Thymus (tissue), 14 donors: ENCODE measurements at places on chromosomes 6 and 20.

DNA sequence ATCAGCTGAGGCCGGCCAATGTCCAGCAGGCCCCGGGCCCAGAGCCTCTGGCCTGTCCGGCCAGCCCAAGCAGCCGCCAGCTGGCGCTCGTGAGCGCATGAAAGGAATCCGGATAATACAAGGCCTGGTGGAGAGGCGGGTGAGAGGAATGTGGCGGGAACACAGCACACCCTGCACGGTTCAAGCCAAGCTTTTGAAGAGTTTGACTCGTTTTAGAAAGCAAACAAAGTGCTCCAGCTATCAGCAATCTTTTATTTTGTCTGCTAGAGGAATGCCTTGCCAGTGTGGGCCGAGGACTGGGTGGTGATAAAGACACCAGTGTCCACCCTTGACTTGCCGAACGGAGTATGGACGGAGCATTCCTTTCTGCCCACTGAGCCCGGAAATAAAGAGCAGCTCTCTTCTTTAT is 9.3 kb upstream of the NEDD9 start:
- no peak overlapping the region for H3K4me3 ChIP-seq
- H3K27me3 ChIP-seq, result no peaks in the 10 kb centered on the region
- H3K36me3 ChIP-seq, result peaks cover 3% of the 10 kb centered on the region
- H3K27ac ChIP-seq, result no peak overlapping the region
- no peaks in the 10 kb centered on the region for H3K4me1 ChIP-seq

DNA sequence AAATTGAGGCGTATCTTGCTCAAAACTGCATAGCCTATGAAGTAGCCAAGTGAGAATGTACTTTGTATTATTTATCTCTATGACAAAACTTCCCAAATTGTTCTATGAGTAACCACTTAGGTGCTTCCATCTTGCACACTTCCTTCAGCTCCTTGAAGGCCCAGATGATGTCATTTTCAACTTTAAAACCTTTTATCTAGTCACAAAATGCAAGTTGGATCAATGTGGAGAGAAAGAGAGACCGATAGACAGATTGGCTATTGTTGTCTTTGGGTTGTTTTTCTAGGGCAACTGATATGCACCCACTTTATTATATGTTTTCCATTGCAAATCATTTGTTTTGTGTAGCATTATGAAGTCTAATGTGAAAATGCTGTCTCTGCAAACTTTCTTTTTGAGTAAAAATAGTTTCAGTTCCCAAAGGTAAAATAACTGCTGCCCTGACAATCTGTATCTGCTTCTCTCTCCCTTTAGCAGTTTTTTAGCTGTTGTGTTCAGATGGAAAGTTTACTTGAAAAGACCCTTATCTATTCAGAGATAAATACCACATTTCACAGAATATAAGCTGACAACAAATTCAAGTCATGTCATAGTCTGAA is 73.7 kb upstream of the CITED2 start:
- no peak overlapping the region for H3K4me3 ChIP-seq
- no peaks in the 10 kb centered on the region for H3K36me3 ChIP-seq
- H3K27me3 ChIP-seq, result no peaks in the 10 kb centered on the region
- no peaks in the 10 kb centered on the region for H3K4me1 ChIP-seq
- DNase-seq, result no peak

DNA sequence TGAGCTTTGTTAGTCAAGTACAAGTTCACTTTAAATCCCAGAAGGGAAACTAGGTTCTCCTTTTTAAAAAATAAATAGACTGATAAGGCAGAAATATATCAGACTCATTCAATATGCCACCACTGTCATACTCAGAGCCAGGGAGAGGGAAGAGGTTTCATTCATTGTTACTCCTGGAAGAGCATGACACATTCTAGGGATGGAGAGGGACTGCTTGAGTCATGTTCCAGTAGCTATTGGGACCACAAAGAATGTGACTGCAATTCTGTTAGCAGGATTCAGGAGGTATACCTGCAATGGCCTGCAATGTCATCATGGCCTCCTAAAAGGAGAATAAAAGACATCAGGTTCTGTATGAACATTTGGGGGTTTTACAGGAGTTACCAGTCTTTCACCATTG is 167.6 kb downstream of the TFAP2B start:
- H3K27me3 ChIP-seq, result no peaks in the 10 kb centered on the region
- no peak overlapping the region for H3K4me3 ChIP-seq

DNA sequence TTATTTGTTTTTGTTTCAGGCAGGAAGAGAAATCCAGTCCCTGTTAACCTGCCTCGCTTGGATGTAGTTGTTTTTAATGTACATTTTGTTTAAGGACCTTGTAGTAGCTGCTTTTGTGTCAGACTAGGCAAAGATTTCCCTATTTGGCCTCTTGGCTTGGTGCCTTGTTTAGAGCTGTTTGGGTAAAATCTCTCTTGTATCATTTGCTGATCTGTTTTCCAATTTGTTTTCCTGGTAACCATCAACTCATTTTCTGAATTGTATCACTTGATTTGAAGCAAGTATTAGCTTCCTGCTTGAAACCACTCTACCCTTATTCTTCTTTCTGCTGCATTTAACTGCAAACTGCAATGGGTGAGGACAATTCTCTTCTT is 160.7 kb downstream of the ZFAND3 start:
- no peaks in the 10 kb centered on the region for H3K36me3 ChIP-seq
- H3K4me3 ChIP-seq, result no peak overlapping the region
- H3K27ac ChIP-seq, result no peak overlapping the region
- H3K27me3 ChIP-seq, result no peaks in the 10 kb centered on the region
- no peaks in the 10 kb centered on the region for H3K4me1 ChIP-seq

- no peaks in the 10 kb centered on the region for H3K36me3 ChIP-seq
- H3K4me3 ChIP-seq, result no peak overlapping the region
- no peaks in the 10 kb centered on the region for H3K27me3 ChIP-seq
- H3K4me1 ChIP-seq, result no peaks in the 10 kb centered on the region
- no peak for DNase-seq
- no peak overlapping the region for H3K27ac ChIP-seq
These were observed 114.6 kb upstream of the TCF21 start for GRCh38 chr6:133774356-133774755.

DNA sequence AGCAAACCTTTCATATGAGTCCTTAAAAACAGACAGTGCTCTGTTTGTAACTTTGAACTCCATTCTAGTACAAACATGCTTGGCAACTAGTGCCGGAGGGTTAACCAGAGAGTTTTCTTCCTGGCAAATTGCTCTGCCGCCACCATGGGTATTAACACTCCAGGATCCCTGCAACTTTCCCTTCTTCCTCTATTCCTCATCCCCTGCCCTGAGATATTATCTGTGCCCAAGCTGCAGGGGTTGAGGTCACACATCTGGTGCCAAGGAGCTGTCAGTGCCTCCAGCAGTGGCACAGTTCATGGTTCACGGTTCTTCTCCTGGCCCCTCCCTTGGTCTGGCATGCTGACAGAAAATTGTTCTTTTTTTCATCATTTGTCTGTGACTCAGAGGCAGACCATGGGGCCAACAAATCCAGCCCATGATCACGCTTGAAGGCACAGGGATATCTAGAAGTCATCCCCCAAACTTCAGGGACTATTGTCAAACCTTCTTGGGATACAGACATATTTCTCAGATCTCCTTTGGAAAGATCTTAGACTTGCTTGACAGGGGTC is 77.5 kb downstream of the ATXN1 start:
- H3K27ac ChIP-seq, result no peak overlapping the region
- no peaks in the 10 kb centered on the region for H3K4me1 ChIP-seq
- no peak overlapping the region for H3K4me3 ChIP-seq
- no peaks in the 10 kb centered on the region for H3K36me3 ChIP-seq

GRCh38 chr6:12250383-12250770 is 39.8 kb upstream of the EDN1 start:
- DNase-seq, result no peak
- no peaks in the 10 kb centered on the region for H3K4me1 ChIP-seq
- no peaks in the 10 kb centered on the region for H3K27me3 ChIP-seq
- H3K36me3 ChIP-seq, result no peaks in the 10 kb centered on the region
- no peak overlapping the region for H3K4me3 ChIP-seq

DNA sequence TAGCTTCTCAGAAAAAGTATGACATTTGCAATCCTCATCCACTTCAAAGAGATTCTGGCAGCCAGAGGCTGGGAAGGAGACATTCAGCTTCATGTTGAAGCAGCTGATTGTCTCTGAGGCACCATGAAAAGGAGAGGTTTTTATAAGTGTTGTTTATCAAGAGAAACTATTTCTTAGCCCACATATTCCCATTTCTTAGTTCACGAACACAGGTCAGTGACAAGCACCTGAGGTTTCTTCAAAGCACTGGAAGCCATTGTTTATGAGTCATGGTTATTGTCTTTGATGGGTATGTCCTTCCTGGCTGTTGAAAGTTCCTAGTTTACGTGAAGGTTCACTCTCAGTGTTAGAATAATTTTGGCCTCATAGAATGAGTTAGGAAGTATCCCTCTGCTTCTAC is 3.0 kb upstream of the DDX43 start:
- H3K27me3 ChIP-seq, result peaks cover 18% of the 10 kb centered on the region
- H3K27ac ChIP-seq, result no peak overlapping the region
- H3K36me3 ChIP-seq, result no peaks in the 10 kb centered on the region

DNA sequence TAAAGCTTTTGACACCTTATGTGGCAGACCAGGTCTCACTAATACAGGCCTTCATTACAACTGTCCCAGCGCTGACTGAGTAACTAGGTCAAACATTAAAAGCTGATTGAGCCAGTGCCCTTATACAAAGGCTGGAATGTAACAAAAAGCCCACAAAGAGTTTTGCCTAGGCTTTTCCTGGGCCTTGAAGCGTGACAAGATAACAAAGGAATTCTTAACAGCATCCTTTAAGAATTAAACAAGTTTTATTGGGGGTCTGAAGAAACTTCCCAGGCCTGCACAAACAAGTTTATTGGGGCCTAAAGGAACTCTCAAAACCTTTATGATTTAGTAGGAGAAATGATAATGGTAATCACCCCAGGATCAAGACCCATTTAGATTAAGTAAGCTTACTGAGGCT is 267.6 kb upstream of the FAM83B start:
- DNase-seq, result no peak
- no peaks in the 10 kb centered on the region for H3K27me3 ChIP-seq
- H3K4me3 ChIP-seq, result no peak overlapping the region

DNA sequence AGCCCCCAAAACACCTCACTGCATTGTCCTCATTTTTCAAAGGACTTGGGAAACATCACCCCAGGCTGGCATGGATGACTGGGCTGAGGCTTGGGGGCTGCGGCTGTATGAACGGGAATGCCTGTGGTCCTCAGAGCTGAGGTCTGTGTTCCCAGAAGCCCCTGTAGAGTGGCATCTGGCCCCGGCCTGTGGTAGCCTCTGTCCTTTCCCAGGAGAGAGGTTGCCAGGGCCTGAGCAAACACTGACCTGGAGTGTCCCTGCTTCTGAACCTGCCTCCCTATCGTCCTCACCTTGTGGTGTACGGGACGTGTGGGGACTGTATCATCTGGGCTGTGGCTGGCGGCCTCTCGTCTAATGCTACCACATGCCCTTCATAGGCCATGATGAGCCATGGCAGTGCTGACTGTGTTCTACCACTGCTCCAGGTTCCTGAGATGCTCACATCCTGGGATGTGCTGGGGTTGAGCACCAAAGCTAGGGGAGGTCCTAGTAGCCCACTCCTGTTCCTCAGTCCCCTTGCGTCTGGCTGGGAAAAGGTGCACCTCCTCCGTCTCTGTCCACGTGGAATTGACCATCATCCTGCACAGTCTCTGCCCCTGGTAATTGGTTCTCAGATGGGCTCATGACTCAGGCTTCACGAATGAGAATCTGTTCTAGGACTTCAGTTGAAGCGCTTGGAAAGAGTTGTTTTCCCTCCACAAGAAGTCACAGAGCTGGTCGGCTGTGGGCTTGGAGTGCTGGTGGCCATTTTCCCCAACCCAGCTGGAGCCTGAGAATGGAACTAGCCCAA is 27.6 kb downstream of the PHACTR3 start:
- H3K27me3 ChIP-seq, result no peaks in the 10 kb centered on the region
- H3K4me1 ChIP-seq, result no peaks in the 10 kb centered on the region
- no peak overlapping the region for H3K27ac ChIP-seq
- H3K36me3 ChIP-seq, result no peaks in the 10 kb centered on the region
- DNase-seq, result no peak

GRCh38 chr6:112912416-112913101 is 565.4 kb downstream of the RFPL4B start:
- no peak overlapping the region for H3K27ac ChIP-seq
- no peaks in the 10 kb centered on the region for H3K27me3 ChIP-seq
- H3K4me3 ChIP-seq, result no peak overlapping the region
- no peak for DNase-seq
- no peaks in the 10 kb centered on the region for H3K36me3 ChIP-seq

- H3K4me3 ChIP-seq, result no peak overlapping the region
- H3K4me1 ChIP-seq, result peaks cover 14% of the 10 kb centered on the region
- no peak for DNase-seq
- H3K27me3 ChIP-seq, result no peaks in the 10 kb centered on the region
- no peak overlapping the region for H3K27ac ChIP-seq
These were observed 180.0 kb downstream of the SOX4 start for GRCh38 chr6:21773576-21773968.

GRCh38 chr20:17771206-17772004 is 71.6 kb downstream of the BANF2 start:
- no peaks in the 10 kb centered on the region for H3K27me3 ChIP-seq
- no peaks in the 10 kb centered on the region for H3K4me1 ChIP-seq
- no peak overlapping the region for H3K27ac ChIP-seq
- DNase-seq, result no peak
- no peaks in the 10 kb centered on the region for H3K36me3 ChIP-seq
